ENCODE measurements at places on chromosomes 4 and X. TPM values are rescaled to one million over a fixed set of nuclear protein-coding genes. Genes with fewer than 3 reads are reported as not detected.

Gene PRDM8
- total RNA-seq: 0.41 TPM

DNA sequence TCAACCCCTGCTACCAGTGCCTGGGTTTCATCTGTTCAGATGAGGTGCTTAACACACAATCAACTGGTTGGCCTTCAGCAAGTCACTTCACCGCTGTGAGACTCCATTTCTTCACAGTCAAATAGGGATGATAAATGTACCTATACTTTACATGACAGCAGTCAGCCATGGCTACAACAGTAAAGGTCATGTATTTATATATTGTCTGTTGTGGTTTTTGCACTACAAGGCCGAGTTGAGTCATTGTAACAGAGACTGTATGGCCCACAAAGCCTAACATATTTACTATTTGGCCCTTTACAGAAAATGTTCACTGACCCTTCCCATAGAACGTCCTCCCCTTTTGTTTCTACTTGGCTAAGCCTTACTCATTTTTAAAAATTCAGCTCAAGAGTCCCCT is 404.6 kb upstream of the F9 start:
- no peak for DNase-seq

DNA sequence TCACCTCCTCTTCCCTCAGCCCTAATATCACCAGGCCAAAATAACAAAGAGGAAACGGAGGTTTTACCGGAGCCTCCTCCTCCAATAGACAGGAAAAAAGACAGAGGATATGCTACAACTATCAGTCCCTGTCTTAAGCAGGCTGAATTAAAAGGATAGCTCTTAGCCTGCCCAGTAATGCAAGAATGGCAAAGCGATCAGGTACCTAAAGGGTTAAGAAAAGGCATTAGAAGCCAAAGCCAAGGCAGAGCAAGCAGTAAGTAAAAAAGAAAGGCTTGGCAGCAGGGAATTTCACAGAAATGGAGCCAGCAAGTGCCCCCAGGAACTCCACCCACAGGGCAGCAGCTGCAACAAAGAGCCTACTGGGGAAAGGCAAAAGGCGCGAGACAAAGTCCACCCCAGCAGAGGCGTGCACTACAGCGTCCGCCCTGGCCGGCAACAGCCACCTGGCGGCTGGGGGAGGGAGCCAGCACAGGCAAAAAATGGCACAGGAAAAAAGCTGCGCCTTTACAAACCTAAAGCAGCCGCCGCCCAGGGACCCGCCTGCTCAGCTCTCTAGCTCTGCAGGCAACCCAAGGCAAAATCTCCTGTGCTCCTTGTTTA is 220.6 kb upstream of the ZC4H2 start:
- DNase-seq: peak; percentile 84

GRCh38 chr4:89356086-89356485 is 48.5 kb upstream of the GPRIN3 start:
- DNase-seq: no peak

- no peak for DNase-seq
Measured at GRCh38 chr4:181968371-181968770, 274.8 kb upstream of the TENM3 start.

DNA sequence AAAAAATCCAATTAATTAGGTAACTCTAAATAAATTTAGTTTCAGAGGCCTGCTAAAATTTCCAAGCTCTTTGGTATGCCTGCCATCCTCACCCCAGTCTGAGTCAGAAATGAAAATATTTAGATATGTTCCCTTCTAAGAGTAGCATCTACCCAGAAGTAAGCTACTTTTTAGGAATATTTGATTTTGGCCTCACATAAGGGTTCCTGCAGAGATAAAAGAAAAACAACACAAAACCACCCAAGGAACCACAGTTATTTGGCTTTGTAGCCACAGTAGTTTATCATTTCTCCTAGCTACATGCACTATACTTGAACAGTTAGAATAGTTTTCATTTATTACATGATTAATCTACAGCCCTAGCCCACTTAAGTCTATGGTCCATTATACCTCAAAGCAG is 192.6 kb upstream of the FAM241A start:
- DNase-seq: no peak

- peak; percentile 52 for DNase-seq
Measured at GRCh38 chrX:11665168-11666111, at the start of gene ARHGAP6. Gene ARHGAP6 (minus strand): TSS chrX:11665920. CDS start chrX:11664828, 1,092 bp downstream.

DNA sequence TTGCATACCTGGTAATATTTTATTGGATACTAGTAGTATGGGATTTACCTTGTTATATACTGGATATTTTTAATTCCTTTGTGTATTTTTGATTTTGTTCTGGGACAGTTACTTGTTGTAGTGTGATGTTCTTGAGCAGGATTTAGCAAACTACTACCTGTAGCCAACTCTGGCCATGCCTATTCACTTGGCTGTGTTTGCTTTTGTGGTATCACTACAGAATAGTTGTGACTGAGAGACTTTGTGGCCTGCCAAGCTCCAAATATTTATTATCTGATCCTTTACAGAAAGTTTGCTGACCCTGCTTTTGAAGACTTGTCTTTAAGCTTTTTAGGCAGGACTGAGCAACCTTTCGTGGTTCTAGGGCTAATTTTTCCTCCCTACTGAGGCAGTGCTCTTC is 17.8 kb downstream of the ZCCHC4 start:
- DNase-seq: no peak

DNA sequence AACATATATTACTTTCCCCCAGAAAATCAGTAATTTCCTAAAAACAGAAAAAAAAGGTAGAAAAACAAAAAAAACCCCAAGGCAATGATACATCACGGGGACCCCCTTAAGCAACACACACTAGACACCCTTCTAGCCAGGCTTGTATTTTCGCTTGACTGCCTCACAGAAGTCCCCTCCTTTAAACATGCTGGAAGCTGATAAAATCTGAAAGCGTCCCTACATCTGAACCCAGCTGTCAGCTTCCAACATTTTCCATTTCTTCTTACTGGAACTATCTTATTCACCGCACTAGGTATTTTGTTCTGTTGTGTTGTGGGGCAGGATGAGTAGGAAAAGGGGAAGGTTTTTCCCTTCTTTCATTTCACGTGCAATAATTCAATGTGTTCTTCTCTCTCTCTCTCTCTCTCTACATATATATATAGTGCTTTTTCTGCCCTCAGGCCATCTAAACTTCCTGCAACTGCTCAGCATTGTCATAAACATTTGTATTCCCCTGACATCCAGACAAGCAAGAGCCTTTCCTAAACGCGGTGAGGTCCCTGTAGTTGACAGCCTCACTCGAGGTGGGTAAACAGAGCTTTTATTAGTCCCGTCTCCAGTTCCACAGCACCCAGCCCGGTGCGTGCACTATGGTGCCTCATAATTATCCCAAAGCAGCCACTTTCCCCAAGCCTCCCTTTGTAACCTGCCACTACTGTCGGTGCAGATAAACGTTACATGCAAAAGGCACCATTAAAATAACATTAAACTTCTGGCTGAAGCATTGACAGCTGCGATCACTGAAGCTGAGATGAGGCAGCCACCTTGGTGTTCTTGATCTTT is 82.5 kb downstream of the GATB start:
- no peak for DNase-seq
